ENCODE measurements at places on chromosomes 4 and X.

GRCh38 chrX:139203651-139204570, 326.6 kb upstream of the F9 start:
- no peak for DNase-seq

GRCh38 chr4:182863501-182863900, 53.7 kb downstream of the DCTD start:
- no peak for DNase-seq

DNA sequence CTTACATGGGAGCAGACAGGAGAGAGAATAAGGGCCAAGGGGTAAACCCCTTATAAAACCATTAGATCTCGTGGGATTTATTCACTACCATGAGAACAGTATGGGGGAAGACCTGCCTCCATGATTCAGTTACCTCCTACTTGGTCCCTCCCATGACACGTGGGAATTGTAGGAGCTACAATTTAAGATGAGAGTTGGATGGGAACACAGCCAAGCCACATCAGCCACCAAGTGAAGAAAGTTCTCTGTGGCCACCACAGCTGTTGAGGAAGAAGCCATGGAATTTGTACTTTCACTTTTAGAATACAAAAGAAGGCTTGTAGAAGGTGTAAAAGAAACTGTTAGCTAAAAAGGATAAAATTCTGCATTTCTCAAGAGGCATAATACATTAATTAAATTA, 67.0 kb upstream of the CXorf51A start:
- no peak for DNase-seq

- no peak for DNase-seq
Measured at GRCh38 chr4:114783215-114783595, 184.6 kb downstream of the UGT8 start.

DNA sequence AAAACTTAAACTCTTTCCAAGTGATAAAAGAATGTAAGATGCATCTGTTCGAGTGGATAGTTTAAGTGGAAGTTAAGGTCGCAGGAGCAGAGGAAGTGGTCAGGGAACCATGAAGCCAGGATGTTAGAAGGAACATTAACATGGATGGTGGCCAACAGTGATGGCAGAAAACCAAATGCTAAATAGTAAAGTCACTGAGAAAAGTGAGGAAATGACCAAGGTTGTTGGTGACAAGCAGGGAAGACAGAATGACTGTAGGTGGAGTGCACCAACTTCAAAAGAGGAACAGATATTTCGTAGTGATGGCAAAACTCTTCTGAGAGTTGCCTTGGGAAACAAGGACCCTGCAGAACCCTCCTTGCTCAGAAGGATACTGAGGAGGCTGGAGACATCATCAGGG, 226.2 kb downstream of the PALLD start:
- DNase-seq, result peak; percentile 21

DNA sequence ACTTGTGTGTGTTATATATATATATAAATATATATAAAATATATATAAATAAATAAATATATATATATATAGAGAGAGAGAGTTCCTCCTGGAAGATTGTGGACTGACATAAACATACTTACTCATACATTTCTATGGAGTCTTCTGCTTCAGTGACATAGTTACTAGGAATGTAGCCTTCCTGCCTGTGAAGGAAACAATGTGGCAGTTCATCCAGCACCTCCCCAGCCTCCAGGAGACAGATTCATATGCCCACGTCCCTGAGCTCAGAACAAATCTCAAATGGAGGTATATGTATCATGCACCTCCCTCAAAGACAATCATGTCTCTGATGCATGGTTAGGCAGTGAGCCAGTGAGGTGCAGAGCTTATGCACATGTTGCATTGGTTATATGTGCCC, 11.4 kb upstream of the TIMM8A start:
- no peak for DNase-seq

DNA sequence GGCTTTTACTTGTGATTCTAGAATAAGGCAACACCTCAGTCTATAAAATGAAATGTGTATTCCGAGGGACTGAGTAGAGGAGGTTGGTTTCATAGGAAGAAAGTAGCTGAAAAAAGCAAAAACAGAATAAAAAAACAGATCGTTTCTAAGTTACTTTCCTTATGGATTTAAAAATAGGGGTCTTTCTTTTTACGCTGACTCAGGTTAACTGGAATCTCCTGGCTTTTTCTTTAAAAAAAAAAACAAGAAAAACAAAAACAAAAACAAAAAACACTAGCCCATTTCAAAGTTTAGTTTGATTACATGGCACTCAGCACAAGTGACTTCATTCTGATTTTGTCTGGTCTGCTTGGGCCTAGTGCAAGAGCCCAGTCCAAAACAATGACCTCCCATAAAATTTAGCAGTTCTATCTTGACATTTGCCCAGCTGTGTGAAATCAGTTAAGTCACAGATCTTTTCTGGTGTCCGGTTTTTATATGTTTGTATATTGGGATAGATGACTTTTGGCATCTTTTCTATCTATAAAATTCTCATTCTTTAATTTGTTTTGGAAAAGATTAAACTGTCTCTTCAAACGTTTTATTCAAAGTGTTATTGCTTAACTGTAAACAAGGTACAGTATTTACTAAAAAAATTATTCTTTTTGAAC, 222.7 kb upstream of the HTR2C start:
- DNase-seq, result no peak

GRCh38 chrX:119218198-119218597, 17.9 kb upstream of the PGRMC1 start:
- DNase-seq, result no peak

DNA sequence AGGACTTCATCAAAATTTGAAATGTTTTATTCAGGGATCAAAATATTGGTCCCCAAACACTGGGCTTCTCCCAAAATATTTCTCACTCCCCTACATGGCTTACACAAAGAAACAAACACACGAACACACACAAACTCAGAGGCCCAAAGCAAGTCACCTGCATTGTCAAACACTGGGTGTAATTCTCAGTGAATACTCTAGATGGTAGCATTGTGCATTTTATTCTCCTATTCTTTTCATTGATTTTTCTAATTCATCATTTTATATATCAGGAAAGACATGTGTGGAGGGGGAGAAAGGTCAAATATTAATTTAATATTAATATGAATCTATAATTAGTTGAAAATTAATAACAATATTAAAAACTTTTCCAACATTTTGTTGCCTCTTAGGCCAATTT, 72.3 kb upstream of the TNMD start:
- no peak for DNase-seq

DNA sequence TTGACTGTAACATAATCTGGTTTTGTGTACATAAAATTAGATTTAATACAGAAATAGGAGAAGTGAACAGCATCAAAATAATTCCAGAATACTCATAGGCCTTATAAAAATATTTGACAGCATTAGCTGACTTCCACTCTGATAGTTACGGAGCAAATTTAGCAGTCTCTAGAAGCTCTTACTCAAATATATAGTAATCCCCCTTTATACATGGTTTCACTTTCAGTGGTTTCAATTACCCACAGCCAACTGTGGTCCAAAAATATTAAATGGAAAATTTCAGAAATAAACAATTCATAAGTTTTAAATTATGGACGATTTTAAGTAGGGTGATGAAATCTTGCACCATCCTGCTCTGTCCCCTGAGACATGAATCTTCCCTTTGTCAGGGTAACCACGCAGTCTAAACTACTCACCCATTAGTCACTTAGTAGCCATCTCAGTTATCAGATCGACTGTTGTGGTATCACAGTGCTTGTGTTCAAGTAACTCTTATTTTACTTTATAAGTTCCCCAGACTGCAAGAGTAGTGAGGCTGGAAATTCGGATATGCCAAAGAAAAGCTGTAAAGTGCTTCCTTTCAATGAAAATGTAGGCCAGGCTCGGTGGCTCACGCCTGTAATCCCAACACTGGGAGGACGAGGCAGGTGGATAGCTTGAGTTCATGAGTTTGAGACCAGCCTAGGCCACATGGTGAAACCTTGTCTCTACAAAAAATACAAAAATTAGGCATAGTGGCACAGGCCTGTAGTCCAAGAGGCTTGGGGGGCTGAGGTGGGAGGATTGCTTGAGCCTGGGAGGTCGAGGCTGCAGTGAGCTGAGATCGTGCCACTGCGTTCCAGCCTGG, 17.2 kb upstream of the RTL9 start:
- DNase-seq, result no peak

DNA sequence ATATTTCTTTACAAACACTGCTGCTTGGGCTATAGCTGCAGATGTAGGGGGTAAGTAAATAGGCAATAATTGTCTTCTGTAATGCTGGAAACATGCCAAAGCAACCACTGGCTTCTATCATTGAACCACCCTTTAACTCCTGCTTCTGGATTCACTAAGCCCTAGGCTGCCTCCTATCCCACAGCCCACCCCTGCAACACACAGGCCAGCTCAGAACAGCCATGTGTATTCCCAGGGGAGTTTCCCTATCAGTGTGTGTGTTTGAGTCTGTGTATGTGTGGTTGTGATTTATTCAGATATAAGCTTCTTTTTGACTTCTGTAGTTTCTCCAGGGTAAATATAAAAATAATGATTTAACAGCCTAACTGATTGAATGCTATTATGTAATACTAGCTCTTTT, 291.3 kb downstream of the PCDH10 start:
- DNase-seq, result no peak

GRCh38 chr4:150096625-150097024, 18.4 kb downstream of the DCLK2 start:
- no peak for DNase-seq

DNA sequence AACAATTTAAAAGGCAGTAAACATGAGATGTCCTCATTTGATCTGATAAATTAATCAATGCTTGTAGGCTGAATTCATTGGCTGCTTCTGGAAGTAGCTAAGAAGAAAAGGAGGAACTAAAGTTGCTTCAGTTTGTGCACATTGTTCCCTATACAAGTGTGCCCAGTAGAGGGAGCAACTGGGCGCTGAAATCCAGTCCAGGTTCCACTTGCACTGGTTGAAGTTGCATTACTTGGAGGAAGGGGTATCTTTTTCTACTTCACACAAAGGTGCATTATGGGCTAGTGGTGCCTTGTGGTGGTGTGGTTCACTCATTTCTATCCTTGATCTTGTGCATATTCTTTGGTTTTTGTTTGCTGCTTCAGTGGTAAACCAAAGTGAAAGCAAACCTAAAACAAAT, 67.9 kb upstream of the SOX3 start:
- peak; percentile 37 for DNase-seq

DNA sequence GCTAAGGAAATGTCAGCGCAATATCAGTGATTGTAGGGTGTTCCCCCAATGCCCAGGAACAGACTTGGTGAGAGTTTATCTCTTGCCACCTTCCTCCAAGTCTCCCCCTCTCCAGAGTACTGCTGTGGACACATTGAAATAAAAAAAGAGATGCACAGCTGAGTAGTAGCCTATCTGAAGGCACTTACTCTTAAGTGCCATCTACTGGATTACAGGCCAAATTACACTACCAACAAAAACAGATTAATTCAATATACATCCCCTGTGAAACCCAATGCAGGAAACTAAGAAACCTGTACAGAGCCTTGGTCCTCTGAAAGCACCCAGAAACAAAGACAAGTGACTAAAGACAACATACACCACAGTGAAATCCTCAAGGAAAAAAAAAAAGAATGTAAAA, 460.3 kb downstream of the ZIC3 start:
- no peak for DNase-seq

DNA sequence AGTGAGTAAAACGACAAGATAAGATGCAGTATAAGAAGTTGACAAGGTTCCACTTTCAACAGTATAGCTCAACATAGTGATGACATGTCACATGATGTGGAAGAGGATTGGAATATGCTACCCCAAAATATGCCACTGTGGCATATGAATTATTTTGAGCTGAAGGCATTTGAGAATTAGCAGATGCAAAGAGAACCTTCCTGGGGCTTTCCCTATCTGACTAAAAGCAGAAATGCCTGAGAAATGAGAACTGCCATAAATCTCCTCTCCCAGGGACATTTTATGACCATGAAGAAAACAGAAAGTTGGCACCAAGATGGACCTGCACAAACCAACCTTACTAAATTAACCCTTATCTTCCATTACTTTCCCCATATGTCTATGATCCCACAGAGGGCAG, 24.8 kb downstream of the CDKN2AIP start:
- no peak for DNase-seq

- DNase-seq, result no peak
Measured at GRCh38 chr4:15331930-15332329, 95.9 kb upstream of the C1QTNF7 start.

GRCh38 chr4:7984286-7984925, 44.7 kb upstream of the AFAP1 start:
- no peak for DNase-seq

DNA sequence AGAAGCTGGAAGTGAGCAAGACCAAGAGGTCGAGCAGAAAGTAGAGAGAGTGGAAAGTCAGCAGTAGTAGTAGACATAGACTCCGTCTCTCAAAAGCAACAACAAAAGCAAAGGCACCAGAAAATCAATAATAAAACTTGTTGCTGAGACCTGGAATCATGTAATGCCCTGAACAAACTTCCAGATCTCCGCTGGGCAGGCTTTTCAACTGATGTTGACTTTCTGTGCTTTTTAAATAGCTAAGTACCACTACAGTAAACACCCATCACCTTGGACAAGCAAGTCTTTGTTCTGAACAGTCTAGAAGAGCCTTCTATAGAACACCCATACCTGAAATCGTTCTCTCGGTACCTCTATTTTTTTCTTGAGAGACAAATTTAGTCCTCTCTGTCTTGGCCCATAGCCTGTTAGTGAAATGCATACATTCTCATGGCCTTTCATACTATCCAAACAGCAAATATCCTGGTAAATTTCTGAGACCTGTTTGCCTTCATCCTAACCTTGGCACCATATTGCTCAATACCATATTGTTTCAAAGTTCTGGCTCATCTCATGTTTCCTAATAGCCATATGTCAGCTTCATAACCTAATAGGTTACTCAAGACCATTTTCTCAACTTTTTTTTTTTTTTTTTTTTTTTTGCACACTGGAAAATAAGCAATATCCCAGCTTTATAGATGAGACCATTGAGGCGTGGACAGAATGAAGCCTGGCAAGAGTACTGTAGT, 200.6 kb upstream of the RBPJ start:
- DNase-seq, result no peak

- DNase-seq, result no peak
Measured at GRCh38 chrX:75156531-75156945, 455 bp upstream of the ABCB7 start.

- no peak for DNase-seq
Measured at GRCh38 chrX:25726539-25726938, 411.6 kb upstream of the MAGEB18 start.

DNA sequence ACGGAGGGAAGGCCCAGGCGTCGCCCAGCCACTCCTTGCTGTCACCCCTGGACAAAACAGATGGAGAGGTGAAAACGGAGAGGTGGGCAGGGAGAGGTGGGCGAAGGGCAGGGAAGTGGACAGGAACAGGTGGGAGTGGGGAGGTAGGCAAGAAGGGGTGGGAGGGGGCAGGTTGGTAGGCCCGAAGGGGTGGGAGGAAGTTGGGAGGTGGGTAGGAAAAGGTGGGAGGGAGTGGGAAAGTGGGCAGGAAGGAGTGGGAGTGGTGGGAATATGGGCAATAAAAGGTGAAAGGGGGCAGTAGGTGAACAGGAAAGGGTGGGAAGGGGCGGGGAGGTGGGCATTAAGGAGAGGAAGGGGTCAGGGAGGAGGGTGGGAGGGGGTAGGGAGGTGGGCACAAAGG, 9.0 kb upstream of the MAGEC1 start:
- DNase-seq, result no peak
